ENCODE measurements at places on chromosomes 11 and 22.
A peak's percentile ranks its signal among the peaks of the same experiment; 100 is the strongest.

GRCh38 chr22:46007003-46007847 is 30.3 kb upstream of the WNT7B start:
- no peak for DNase-seq

- DNase-seq = no peak
These were observed 90.9 kb downstream of the PDHX start for GRCh38 chr11:35007277-35007676.

DNA sequence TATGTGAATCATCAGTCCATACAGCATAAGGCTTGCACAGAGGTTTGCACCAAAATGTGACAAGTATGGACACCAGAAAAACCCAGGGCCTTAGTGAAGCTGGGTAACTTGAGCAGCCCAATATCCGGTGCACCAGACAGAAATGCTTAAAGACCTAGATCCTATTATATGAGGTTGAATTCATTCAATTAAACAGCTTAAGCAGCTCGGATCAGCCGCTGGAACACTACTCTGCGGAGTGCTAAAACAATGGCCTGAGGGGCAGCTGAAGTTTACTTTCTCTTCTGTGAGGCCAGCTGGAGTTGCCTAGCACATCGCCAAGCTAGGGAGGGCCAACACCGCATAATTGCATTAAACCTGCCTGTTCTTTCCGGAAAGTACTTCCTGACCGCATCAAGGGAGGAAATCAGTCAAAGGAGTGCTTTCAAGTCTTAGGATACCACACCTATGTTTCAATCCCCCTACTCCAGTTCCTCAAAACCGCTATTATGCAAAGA is 17.0 kb upstream of the FAM181B start:
- peak; percentile 29 for DNase-seq

DNA sequence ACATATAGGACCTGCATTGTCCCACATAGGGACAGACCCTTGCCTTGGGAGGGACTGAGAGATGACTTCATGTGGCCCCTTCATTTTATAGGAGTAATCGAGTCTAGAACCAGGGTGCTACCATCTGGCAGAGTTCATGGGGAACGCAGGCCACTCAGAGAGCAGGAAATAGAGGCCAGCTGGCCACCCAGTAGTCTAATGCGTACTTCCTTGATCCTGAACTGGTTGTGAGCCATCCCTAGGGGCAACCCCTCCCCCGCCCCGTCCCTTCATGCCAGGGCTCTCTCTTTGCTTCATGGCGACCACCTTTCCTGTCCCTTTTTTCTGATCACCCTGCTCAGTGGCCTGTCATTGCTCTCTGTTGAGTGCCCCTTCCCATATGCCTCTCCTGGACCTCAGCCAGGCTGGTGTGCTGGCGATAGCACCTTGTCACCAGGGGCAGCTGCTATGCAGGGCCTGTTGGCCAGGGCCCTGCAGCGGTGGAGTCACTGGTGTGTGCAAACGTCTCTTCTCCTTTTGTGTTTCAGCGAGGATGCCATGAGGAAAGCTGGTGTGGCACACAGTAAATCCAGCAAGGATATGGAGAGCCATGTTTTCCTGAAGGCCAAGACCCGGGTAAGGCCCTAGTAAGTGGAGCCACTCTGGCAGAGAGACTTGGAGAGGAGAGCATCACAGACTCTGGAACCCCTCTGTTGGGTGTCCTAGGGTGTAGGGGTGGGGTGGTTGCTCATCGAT is 29.3 kb downstream of the MED15 start:
- no peak for DNase-seq

DNA sequence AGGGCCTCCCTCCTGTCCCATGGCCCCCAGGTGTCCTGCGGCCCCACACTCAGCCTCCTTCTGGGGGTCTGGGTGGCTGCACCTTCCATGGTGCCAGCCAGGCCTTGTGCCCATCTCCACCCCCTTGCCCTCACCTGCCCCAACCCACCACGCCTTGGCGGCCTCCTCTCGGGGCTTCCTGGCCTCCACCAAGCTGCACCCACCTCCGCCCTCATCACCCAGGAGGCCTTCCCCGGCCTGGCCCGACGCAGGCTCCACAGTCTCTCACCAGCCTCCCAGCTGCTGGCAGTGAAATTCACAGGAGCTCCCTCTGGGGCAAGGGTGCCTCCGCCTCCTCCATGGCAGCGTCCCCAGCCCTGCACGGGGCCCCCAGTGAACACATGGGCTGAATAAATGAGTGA is 35.9 kb upstream of the WNT7B start:
- DNase-seq = no peak

DNA sequence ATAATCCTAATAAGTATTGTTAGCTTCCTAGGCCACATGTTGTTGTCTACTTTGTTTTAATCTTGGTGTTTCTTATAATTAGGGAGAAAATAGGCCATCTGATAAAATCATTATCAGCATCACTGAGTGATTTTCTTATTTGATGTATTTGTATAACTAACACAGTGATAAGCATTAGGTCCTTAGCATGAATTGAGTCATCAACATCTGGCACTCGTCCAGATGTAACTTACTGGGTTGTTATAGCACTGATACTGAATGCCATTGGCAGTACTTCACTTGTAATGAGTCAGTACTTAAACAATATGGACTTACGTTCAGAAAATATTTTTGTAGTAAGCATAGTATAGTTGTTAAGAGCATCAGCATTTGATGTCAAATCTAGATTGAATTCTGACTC is 16.2 kb downstream of the API5 start:
- DNase-seq = no peak

GRCh38 chr11:41177791-41178190 is 281.7 kb downstream of the LRRC4C start:
- no peak for DNase-seq

DNA sequence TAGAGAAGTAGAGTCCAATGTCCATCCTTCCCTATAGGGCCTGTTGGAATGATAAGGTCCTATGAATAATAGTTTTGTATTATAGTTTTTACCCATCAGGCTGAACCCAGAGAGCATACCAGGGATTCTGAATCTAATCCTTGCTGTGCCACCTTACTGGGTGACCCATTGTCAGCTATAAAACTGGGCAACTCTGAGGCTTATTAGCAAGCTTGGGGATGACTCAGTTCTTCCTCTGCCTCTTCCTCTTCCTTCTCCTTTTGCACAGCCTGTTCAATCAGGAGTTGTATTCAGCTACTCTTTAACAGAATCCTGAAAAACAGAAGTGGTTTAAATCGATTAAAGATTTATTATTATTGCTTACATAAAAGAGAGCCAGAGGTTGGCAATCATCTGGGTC is 8.9 kb downstream of the HEPHL1 start:
- DNase-seq = no peak

DNA sequence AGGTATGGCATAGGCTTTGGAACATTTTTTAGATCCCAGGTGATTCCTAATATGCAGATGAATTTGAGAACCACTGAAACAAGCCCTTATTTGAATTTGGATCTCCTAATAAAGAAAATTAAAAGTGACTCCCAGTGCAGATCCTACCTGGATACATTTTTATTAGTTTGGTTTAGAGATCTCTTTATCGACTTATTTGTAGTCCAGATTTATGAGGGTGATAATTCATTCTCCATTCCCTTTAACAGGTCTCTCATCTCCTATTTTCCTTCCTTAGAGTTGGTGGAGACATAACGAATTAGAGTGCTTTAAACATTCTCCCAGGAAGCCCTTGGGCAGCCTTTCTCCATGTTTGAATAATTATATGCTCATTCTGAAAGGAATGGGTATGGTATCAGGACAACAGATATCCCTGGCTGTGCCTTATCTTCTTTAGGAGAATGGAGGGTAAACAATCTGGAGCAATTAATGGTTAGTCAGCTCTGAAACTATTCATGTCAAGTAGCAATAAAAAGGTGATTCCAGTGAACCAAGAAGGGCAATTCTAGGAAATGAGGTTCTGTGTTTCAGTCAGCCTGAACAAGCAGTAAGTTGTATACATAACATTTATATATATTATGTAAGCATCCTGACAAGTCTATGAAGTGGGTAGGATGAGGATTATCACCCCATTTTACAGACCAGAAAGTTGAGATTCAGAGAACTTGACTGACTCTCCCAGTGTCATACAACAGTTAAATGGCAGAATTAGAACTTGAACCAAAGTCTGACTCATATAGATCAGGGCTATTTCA is 53.9 kb upstream of the RCE1 start:
- DNase-seq = no peak

GRCh38 chr11:68308068-68308467 is 4.3 kb upstream of the LRP5 start:
- DNase-seq = no peak

GRCh38 chr11:70470127-70470526 is 71.8 kb downstream of the CTTN start:
- DNase-seq = no peak

DNA sequence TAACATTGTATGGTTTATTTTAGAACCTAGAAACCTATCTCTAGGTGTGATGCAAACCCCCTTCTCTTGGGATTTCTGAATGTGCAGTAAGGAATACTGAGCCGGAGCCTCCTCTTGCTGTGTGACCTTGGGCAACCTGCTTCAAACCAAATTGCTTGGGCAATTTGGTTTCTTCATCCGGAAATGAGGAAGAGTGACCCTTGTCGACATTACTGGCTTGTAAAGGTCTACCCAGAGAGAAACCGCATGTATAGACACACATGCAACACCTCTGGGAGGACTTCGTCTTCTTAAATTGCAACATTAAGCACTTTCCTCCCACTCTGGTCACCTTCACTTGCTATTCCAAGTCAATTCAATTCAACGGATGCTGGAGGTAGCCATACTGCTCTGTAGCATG is 19.6 kb upstream of the TP53I11 start:
- no peak for DNase-seq

- DNase-seq = peak; percentile 87
These were observed 2.2 kb upstream of the TUT1 start for GRCh38 chr11:62593434-62594044.

DNA sequence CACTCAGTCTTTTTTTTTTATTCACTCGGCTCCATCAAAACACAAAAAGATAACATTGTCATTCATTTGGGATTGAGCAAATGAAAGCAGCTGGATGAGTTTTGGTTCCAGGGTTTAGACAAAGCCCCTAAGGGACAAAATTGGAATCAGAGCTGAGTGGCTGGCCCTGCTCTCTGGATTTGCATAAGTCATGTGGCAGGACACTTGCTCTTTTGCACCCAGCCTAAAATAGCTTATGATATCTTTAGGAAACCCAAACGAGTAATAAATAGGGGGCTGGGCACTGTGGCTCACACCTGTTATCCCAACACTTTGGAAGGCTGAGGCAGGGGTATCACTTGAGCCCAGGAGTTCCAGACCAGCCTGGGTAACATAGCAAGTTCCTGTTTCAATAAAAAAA is 11.0 kb upstream of the TMEM121B start:
- DNase-seq = no peak

- no peak for DNase-seq
These were observed 50.2 kb downstream of the BCR start for GRCh38 chr22:23230348-23231068.

- peak; percentile 51 for DNase-seq
These were observed 18.1 kb upstream of the KLHL35 start for GRCh38 chr11:75450826-75451821.
